Common myeloid progenitor, CD34-positive (primary cell): ENCODE measurements at places on chromosomes 12 and 14.

- DNase-seq: no peak
Observed at GRCh38 chr12:71430756-71431155, 8.8 kb upstream of the LGR5 start.

DNA sequence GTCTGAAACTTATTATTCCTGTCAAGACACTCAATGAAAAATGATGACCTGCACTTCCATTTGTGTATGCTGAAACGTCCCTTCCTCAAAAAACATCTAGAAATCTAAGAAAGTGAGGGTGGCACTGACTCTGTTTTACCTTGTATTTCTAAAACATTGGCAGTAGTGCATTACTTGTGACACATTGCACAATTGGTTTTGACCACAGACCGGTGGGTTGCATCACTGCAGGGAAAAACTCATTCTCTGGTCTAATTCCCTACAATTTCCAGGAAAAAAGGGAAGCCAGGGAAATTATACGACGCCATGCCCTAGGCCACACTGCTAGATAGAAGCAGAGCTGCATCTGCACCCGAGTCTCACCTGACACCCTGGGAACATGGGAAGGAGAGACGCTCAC, 156.7 kb downstream of the NTF3 start:
- no peak for DNase-seq

DNA sequence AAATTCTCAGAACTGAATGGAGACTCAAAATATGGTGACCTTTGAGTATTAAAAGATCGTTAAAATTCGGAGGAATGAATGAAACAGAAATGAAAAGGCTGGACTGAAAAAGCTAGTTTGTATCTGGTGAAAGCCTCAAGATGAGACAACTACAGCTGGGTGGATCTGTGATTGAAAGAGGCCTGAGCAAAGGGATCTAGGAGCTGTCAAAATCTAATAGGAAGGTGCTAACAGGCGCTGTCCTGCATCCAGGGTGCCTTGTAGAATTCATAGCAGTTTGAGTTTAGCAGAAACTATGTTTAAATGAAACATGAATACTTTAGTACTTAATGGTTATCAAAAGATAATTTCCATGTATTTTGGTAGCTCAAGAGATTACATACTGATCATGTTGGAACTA, 2.3 kb downstream of the YY1 start:
- no peak for DNase-seq

DNA sequence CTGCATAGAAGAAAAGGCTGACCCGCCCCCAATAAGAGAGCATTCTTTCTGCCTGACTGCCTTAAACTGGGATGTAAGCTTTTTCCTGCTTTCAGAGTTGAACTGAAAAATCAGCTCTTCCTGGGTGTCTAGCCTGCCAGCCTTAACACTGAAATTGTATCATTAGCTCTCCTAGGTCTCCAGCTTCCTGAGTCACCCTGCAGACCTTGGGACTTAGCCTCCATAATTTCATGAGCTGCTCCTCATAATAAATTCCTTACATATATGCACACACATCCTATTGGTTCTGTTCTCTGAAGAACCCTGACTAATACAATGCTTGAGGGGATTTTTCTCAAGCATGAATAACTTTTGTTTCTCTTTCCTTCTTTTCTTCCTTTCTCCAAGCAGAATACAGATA, 76.4 kb upstream of the FAR2 start:
- DNase-seq: no peak

- DNase-seq: no peak
Observed at GRCh38 chr12:118467641-118468305, 91.4 kb downstream of the SUDS3 start.
